ENCODE measurements at places on chromosomes 1 and 21. TPM values are rescaled to one million over a fixed set of nuclear protein-coding genes. Genes with fewer than 3 reads are reported as not detected.

SPATA17 gene
- under 0.01 TPM for total RNA-seq

SELP gene
- not detected for total RNA-seq

KCNT2 gene
- total RNA-seq, result not detected

KRTAP20-4 gene
- not detected for total RNA-seq

DNA sequence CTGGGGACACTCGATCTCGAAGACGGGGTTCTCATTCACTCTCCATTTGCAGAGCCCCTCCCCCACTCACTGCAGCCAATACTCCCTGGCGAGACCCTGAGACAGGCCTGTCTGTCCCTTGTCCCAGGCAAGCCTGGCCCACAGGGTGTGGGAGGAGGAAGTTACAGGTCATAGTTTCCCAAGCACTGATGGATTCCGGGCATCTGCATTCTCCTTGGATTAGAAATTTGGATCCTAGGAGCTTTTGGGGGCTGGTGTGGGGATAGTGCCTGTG is 11.3 kb downstream of the WNT3A start:
- DNase-seq, result no peak

- no peak for DNase-seq
Measured at GRCh38 chr1:67342076-67342890, 34.6 kb downstream of the IL12RB2 start.

- peak; percentile 93 for DNase-seq
Measured at GRCh38 chr1:15168479-15168878, 14.9 kb downstream of the TMEM51 start.

GRCh38 chr1:160858507-160858906 is 4.2 kb downstream of the CD244 start:
- DNase-seq, result no peak

- DNase-seq, result peak; percentile 66
Measured at GRCh38 chr21:38439426-38439825, 58.9 kb downstream of the ERG start.

DNA sequence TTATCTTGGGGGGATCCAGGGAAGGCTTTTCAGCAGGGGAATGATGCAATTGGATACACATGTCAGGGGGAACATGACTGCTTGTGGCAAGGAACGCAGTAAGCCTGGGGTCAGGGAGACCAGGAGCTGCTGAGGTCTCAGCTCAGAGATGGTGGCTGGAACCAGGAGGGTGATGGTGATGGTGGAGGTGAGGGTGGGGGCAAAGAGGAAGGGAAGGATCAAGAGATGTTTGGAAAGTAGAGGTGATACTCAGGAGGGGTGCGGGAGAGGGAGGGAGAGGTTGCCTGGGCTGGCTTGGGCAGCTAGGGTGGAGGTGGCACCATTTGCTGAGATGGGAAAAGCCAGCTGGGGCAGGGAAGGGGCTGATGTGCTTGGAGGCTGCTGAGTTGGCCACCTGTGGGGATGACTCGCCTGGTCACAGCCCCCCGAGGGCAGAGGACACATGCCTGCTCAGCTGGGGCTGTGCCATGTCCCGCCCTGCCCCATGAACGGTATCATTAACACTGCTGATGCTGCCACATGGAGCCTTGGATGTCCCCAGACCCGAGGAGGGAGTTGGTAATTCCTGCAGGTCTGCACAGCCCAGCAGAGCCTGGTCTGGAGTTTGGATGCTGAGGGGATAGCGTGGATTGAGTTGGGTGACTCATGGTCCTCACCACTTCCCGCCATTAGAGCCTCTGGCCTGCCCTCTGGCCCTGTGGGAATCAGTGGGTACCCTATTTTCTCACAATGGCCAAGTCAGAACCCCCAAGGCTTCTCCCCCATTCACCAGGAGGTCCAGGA is 6.3 kb upstream of the PADI1 start:
- peak; percentile 90 for DNase-seq

DNA sequence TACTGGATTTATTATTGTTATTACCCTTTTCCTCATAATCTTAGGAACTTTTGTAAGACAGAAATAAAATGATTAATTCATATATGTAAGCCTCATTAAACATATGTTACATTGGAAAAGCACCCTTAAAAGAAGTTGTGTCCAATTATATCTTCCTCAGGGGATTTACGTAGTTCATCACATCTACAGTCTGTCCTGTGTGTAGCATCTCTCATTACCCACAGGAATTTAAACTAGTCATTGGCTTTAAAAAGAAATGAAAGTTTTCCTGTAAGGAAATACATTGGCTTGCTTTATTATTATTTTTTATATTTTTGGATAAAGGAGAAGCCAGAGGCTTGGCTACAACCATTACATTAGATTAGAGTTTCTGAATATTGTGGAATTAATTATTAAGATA is 56.1 kb downstream of the SWT1 start:
- no peak for DNase-seq

- peak; percentile 47 for DNase-seq
Measured at GRCh38 chr1:107750364-107750959, 214.5 kb downstream of the VAV3 start.

- DNase-seq, result no peak
Measured at GRCh38 chr1:211518330-211519289, 26.6 kb upstream of the RD3 start.

GRCh38 chr1:207922554-207922953 is 11.6 kb upstream of the CD34 start:
- DNase-seq, result no peak

DNA sequence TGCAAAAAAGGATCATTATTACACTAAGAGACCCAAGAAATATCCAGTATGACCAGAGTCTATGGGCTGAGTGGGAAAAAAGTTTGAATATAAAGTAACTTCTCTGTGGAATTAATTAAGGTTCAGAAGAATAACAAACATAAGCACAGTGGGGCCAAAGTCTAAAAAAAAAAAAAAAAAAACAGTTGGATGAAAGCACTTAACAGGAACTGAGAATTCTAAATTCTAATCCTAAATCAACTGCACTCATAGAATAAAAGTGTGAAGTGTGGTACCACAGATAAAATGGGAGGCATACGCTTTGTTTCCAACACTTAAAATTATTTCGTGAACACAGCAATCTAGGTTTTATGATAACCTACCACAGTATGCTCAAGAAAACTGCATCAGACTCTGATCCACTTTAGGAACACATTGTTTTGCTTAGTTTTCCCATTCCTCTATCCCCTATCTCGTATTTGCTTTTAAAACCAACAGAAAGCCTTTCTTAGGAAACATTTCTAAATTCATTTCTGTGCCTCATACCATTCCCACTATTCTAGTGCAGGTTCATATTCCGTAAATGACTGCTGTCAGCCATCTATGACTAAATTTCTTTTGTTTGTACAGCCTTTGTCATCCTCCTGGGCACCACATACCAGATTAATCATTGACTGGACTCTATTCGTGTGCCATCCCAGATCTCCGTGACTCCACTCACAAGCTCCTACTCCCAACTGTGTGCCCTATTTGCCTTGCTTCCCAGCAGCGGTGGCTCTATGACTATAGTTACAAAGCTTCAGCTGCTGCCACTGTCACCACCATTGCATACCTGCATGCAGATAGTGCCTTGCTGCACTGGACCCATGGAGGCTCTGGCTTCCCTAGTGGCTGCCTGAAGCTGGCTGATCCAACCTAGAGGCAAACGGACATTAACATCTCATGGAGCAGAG is 24.9 kb downstream of the CHML start:
- DNase-seq, result no peak

DNA sequence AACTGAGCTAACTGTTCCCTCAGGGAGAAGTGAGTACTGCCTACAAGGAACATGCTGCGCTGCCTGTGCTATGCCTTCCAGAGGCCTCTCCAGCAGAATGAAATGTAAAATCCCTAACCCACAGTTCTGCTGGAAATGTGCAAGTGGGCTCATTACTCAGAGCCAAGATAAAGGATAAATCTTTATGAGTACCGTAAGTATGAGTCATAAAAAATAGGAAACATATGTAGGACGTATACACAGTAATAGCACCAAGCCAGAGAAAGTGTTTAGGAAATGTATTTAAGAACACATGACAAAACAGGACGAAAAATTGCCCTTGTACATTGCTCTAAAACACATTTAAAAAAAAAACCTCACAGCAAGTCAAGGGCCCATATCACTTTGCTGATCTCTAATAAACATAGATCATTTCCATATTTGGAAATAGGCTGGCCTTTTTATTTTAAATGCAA is 104.6 kb downstream of the TGFBR3 start:
- DNase-seq, result peak; percentile 86

GRCh38 chr1:38898653-38899230 is 17.4 kb upstream of the GJA9 start:
- DNase-seq, result no peak

DNA sequence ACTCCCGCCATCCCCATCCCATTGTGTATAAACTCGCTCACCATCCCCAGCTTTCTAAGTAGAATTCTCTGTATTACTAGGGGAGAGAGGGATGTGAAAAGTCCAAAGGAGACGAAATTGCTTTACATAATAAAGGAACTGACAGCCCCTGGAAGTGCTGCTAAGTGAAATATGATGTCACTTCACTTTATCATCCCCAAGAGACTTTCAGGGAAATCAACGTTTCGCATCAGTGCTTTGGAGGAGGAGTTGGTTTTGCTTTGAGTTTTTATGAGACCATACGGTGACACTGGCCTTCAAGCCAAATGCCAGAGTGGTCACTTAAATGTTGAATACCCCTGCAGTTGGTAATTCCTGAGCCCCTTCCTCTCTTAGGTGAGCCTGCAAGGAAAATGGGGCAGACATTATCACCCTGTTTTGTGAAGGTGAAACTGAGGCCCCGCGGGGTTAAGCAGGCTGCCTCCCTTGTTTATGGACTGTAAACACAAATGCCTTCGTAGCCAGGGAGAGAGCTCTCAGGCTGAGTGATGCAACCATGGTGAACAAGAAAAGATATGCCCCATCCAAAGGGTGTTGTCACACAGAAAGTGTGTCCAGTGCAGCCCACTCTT is 58.4 kb upstream of the KAZN start:
- DNase-seq, result no peak

GRCh38 chr1:201295861-201296260 is 12.6 kb downstream of the PKP1 start:
- peak; percentile 78 for DNase-seq

DNA sequence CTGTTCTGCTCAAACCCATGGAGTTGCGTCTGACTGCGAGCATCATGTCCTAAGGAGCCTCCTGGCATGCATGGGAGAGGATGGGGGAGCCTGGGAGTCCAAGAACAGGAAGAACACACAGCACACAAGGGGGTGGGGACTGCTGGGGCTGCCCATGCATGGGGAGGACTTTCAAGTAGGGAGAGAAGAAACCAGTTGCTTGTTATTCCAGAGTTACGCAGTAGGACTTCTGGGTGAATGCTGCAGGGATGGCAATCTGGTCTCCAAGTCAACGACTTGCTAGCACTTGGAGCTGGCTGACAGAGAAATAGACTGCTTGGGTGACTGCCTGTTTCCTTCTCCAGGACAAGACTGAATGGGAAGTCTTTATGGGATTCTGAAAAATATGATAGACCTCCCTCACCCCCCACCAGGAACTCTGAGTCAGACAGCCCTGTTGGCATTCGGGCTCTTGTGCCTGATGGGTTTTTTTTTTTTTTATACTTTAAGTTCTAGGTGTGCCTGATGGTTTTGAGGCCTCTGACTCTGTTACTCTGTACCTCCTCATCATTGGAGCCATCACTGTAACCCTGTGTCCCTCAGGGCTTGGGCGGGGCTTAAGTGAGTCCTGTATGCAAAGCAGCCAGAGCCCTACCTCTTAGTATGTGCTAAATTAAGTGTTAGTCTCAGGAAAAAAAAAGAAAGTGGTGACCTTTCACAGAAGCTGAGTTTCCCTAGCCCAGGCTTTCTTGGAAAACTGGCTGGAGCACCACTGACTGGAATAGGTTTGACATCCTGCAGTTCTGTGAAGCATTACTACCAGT is 30.3 kb downstream of the MAP3K21 start:
- no peak for DNase-seq

GRCh38 chr21:45523411-45524101 is 18.7 kb downstream of the SLC19A1 start:
- no peak for DNase-seq

GRCh38 chr1:227943381-227944089 is 4.2 kb downstream of the WNT9A start:
- no peak for DNase-seq

DNA sequence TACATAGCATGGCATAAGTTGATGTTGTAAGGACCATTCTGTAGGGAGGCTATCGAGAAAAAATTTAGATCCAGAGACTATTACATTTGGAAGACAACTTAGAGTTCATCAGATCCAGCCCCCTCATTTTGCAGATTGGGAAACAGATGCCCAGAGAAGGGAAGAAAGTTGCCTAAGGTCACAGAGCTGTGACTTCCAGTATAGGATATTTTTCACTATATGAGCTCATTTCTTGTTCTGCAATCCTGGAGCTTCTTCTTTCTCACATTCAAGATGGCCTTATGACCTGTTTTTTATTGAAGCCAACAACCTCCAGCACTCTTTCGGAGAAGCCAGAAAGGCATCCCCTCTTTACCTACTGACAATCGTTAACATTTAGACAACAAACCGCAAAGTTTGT is 421.8 kb upstream of the PLXNA2 start:
- DNase-seq, result no peak

DNA sequence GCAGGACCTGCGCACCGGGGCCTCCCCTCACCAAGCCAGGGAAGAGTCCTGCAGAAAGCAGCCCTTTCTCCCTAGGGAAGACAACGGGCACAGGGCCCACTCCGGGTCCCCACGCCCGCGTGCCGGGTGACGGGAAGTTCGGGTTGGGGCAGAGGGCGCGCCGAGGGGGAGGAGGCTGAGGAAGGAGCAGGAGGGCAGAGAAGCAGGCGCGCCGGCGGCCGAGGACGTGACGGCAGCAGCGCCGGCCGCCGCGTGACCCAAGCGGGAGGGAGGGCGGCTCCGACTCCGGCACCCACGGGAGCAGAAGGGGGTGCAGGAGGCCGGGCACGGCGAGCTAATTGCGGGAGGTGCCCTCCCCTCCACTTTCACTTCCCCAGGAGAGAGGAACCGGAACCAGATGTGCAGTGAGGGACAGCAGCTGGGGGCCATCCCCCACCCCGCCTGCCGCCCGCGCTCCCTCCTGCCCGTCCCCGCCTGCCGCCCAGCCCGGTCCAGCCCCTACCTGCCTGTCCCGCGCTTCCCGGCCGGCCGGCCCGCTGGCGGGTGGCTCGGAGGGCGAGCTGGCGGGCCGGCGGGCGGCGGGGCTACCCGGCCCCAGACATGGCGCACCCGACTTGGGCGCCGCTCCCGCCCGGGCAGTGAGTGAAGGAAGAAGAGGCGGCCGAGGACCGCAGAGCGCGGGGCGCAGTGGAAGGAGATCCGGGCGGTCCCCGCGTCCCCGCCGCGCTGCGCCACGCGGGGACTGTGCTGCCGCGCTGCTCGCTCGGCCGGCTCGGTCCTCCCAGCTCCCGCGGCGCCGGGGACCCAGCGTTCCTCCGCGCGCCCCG is 510 bp downstream of the DENND4B start:
- peak; percentile 77 for DNase-seq

DNA sequence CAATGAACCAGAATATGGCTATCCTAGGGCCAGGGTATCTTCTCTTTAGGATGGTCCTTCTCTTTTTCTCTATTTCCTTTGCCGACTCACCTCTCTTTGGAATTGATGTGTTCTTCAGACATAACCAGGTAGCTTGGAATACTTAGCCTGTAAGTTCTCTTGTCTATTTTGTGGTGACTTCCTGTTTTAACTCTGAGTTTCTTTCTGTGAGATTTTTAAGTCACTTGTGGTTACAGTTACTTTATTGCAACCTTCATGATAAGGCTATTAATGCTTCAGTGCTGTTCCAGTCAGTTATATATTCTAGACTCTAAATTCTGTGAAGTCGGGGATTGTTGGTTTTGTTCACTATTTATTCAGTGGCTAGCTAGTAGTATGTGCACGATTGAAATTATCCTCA is 46.2 kb downstream of the DISP1 start:
- no peak for DNase-seq
